Stimulated activated CD4-positive, alpha-beta T cell treated with anti-CD3 and anti-CD28 coated beads, Interleukin-1b, Interleukin-23, amount 100 ng/mL, for 48 hours (primary cell): ENCODE measurements at places on chromosomes 6 and 20.

GRCh38 chr6:56819604-56820003 lies 135.3 kb upstream of the BEND6 start:
- no peak for DNase-seq

DNA sequence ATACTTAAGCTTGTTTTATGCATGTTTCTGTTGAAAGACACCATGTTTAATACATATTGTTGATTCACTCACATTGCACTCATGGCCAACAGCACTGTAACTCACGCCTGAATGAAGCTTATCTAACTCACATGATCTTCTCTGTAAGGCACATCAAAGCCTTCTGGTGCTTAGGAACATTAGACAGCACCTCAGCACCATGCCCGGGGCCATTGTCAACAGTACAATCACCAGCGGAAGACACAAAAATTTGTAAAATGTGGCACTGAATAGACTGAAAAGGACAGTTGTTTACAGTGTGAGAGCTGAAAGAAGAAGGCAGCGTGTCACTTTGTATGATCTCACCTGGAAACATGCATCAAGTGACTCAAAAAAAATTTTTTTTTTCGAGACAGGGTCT lies 8.9 kb upstream of the TCF15 start:
- no peak for DNase-seq

GRCh38 chr20:47993817-47994216 lies 208.5 kb upstream of the SULF2 start:
- DNase-seq, result no peak

DNA sequence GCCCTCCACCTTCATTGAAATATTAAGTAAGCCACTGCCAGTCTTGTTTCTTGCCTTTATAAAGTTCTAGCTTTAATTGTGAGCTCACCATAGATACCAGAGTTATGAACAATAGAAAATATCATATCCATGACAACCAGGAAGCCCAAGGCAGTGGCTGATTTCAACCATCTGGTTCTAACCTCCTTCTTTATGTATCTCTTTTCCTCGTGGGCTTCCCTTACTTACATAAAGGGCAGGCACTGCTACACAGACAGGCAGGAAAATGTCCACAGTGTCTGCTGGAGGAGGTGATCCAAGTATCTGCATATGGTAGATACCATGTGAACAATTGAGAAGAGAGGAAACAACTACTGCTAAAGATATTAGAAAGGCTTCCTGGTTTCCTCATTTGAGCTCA lies 65.2 kb upstream of the PRND start:
- no peak for DNase-seq

GRCh38 chr6:3208775-3209113 lies 18.7 kb downstream of the TUBB2B start:
- no peak for DNase-seq

DNA sequence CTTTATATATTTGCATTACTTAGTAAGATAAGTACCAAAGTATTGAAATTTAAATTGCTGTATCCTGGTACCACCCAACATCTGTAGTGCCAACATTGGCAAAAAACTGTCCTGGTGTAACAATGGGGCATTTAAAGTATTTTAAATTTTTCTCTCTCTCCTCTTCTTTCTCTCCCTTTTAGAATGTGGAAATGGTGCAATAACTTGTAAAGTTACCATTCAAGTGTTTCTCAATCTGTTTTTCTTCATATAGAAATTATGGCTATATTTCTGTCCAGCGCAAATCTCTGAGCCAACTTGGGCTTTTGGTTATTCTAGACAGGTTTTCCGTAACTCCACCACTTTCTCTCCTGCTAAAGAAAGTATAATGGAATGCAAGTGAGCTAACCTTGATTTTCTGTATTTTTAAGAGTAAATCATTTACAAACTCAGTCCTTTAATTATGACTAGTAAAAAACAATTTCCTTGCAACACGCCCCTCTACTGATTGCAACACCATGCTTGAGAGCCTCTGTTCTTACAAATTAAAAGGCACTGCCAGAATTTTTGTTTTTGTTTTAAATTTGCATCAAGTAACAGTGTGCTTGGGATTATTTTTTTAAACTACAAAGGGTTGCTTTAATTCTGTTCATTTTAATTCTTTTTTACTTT lies 324.2 kb upstream of the CITED2 start:
- no peak for DNase-seq

- DNase-seq, result peak; percentile 57
Observed at GRCh38 chr6:142833054-142833453, 111.9 kb downstream of the HIVEP2 start.

DNA sequence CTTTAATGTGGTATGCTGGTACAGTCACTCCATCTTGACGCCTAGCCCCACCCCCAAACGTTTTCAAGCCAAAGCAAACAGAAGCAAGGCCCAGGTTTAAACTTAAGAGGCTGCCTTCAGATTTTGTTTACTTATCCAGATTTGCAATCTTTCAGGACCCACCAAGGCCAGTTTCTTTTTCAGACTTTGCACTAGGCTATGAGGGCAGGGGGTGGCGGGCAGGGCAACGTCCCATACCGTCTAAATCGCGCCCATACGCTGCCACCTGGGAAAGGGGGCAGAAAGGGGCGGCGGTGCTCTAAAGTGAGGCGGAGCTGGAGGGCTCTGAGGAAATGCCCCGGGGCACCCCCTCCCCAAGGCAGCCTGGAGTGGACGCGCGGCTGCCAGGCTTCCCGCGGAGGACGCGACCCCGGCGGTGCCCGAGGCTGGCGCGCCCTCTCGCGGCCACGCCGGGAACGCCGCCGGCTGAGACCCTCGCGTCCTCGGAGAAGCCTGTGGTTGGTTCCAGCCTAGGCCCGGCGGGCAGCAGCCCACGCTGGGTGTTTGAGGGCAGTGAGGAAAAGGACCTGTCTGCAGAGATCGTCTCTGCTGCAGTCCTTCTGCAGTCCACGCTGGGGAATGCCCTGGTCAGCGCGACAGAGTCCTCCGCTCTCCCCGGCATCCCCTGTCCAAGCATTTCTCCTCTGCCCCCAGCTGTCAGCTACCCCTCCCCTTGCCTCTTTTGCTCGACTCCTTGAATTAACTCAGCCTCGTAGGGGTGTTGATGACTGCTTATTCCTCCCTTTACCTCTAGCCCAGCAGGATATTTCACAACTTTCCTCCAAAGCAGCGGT lies 129.2 kb upstream of the PRND start:
- peak; percentile 44 for DNase-seq

DNA sequence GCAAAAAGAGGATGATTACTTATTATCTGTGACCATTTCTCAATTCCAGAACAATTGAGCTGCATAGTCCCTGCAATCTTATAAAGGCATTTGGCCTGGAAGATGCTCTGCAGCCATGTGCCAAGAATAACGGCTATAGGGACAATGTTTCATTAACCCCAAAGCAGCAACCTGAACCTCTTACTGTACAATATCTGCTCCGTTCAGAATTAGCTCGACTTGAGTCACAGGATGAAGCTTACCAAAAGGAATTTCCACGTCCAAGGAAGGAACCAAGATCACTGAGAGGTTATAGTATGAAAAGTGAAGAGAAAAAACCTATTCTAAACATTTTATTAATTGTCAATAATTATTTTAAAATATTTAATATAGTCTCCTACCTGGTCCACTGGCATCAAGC lies 167.3 kb upstream of the GMDS start:
- DNase-seq, result no peak

DNA sequence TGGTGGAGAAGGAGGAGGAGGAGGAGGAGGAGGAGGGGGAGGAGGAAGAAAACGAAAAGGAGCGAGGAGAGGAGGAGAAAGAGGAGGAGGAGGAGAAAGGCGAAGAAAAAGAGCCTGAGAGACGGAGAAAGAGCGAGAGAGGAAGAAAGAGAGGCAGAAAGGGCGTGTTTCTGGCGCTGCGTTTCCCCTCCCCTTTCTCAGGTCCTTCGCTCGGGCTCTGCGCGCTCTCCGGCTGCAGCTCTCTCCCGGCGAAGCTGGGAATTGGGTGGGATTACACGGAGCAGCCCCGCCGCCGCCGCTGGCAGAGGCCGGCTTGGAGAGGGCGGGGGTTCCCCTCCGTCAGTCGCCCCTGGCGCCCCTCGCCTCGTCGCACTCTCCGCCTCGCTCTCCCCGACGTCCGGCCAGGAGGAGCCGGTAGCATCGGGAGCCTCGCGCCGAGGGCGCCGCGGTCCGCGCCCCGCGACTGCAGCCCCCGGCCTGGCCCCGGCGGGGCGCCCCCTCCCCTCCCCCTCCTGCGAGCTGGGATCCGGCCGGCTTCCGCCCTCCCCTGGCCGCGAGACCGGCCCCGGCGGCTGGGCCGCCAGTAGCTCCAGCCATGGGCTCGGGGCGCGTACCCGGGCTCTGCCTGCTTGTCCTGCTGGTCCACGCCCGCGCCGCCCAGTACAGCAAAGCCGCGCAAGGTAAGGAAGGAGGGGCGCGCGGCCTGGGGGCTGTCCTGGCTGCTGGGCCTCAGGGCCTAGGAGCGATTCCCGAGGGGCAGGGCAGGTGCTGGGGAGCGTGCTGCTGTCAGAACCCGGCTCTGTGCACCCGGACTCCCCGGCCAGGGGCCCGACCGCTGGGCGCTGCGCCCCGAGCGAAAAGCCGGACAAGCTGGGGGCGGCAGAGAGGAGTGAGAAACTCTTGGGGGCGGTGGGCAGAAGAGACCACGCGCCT lies at the start of gene SCUBE3:
TSS of gene SCUBE3 (plus strand) at position 133 of the 933 bp plus-strand sequence. CDS start at position 596, 463 bp downstream.
- DNase-seq, result no peak

DNA sequence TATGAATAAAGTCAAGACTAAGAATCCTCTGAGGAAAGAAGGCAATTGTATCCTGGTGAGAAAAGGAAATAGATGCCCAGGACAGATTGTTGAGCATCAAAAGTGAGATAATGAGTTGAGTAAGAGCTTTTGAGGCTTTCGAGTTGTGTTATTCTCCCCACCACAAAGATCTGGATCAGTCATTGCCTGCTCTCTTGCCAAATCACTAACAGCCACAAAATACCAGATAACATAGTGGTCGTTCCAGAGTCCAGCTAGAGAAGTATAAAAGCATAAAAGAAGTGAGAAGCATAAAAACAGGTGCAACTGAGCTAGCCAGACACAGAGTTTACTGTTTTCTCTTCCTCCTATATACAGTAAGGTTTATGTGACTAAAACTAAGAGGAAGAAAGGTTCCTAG lies 4.9 kb downstream of the SPINT4 start:
- DNase-seq, result no peak

DNA sequence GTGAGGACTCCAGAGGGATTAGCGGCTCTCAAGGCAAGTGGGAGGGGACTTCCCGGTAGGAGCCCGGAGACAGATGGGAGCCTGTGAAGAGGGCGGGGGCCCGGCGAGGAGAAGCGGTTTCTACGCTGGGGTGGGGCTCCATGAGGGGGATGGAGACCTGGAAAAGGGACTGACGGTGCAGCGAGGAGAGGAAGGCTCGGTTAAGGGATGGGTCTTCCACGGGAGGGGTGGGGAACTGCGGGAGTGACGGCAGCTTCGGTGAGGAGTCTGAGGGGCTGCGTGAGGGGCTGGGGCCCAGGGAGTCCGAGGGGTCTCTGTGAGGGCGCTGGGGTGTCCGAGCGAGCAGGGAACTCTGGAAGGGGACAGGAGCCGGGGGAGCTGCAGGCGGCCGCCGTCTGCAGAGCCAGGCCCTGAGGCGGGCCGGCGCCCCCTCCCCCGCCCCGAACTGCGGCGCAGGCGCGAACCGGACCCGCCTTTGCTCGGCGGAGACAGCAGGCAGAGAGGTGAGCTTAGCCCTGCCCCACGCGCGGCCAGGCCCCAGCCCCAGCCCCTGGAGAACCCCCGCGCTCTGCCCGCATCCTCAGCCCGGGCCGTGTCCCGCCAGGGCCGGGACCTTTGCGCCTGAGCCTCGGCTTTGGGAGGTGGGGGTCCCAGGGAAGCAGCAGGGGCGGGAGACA lies at the start of gene NRSN2:
TSS of gene NRSN2 (plus strand) at position 472 of the 677 bp plus-strand sequence. CDS start 2,533 bp downstream, outside the sequence.
- DNase-seq, result peak; percentile 34

DNA sequence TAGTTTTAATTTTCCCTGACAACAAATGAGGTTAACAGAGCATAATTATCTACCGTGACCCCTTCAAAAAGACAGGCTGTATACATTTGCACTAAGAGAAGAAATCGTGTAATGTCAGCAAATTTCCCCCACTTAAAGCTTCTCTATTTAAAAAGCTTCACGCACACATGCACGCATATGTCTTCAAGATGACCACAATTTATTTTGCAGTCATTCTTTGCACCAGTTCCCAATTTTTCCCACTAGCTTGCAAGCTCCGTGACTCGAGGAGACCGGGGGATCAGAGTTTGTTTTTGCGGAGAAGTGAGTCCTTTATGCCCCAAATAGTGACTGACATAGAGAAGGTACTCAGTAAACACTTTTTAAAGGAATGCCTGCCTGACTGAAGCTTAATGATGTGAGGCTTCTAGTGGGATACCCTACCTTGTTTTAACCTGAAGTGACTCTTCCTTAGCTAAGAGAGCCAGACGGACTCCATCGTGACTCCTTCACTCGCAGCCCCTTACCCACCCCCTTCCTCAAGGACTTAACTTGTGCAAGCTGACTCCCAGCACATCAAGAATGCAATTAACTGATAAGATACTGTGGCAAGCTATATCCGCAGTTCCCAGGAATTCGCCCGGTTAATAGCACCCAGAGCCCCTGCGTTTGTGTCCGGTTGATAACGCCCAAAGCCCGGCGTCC lies 9.3 kb upstream of the NQO2 start:
- no peak for DNase-seq

DNA sequence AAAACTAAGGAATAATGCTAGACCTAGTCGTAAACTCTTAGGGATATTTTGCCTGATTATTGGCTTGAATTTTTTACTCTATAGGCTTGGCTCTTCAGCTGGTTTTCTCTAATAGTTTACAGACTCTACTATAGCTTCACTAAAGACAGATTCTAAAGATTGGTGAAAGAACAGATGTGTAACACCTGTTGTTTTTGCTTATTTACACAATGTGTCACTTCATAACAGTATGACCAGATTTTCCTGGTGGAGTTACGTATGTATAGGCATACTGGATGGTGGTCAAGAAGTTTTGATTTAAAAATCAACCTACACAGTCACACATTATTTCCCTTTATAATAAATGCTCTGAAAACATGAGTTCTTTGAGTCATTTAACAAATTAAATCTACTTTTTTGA lies 4.8 kb downstream of the COL19A1 start:
- DNase-seq, result no peak

- no peak for DNase-seq
Observed at GRCh38 chr6:30683980-30684338, 2.5 kb downstream of the PPP1R18 start.

DNA sequence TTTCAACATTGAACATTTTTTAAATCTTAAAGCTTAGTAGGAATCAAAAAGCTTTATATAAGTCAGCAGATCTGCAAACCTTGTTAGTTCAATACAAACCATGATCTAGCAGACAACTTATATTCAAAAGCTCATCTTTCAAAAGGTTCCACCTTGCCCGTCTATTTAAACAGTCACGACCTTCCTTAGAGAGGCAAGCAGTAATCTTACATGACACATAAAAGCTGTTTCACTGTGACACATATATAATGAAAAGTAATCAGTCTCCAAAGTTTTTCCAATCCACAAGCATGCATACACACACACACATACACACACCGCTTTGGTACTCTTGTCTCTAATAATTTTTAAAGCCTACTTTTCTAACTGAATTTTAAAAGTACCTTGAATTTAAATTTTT lies 12.9 kb downstream of the SOD2 start:
- DNase-seq, result no peak

- DNase-seq, result no peak
Observed at GRCh38 chr6:7454696-7455358, 65.2 kb downstream of the RIOK1 start.

GRCh38 chr6:133983099-133983939 lies 30.3 kb downstream of the TBPL1 start:
- peak; percentile 52 for DNase-seq

- no peak for DNase-seq
Observed at GRCh38 chr6:14276667-14277404, 159.3 kb downstream of the CD83 start.
